H9 (cell line): ENCODE measurements at places on chromosomes 4 and X.

DNA sequence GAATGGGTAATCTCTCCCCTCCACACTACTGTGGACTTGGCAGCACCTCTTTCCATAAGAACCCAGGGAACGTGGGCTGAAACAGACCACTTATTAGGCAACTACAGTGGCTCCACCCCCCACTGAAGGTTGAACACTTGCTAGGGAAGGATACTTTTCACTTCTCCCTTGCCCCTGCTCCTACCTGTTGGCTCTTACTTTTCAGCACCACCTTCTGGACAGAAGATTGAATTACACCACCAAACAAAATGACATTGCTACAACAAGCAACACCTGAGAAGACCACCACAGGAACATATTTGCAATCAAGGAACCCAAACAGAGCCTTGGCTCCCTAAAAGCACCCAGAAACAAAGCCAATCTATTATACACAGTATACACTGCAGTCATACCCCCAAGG lies 132.1 kb upstream of the CXCL13 start:
- peak; percentile 47 for DNase-seq

DNA sequence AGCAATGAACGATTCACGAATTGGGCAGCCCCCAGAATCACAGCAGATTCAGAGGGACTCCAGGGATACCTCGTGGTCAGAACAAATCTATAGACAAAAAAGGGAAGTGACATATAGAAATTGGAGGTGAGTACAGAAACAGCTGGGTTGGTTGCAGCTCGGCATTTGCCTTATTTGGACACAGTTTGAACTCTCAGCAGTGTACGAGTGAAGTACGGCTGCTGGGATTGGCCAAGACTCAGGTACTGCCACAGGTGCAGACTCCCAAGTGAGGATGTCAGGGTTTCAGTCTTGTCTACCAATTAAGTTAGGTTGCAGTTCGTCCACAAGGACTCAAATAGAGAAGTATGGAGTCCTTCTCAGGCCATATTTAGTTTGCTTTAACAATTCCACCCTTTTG lies 28.2 kb downstream of the HTT-AS start:
- DNase-seq: no peak

DNA sequence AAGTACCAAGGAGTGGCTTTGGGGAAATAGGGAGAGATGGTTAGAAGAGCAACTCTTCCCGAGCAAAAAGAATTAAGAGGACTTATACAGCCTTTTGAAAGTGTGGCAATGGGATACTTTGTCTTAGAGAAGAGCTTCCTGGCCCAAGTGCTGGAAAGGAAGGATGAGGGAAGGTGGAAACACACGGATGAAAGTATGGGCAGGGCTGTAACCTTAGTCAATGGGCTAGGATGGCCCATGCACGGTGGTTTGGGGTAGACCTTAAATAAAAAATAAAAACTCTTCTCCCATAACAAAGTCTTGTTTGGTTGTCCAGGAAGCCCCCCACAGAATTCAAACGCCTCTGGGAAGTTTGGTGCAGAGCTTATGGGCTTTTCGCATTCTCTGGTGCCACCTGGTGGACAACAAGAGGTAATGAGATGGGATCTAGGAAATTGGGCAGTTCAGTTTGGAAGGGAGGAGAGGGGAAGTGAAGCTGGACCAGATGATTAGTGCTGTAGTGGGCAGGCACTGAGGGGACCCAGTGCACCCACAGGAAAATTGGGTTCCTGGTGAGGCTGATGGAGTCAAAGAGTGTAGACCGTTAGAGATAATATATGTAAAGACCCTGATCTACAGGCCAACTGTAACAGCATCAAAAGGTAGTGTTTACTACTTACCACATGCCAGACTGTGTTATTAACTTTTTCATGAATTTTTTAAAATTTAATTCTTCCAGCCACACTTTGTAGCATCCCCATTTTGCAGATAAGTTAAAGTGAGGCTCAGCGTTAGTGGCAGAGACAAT lies 13.8 kb upstream of the ENOX2 start:
- peak; percentile 45 for DNase-seq

DNA sequence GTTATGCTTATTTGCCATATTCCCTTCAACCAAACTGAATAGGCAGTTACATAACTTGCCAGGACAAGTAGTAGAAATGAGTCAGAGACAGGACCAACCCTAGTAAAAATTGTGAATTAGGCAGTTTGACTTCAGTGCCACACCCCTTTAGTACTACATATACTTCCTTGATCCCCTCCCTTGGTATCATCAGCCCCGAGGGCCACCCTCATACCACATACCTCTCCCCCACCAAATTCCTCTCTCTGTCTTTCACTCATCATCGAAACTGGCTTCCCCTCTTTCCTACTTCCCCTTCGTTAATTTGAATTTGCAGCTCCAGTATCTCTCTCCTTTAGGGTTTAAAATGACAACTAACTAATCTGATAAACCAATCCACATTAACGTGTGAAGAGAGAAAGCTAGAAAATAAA lies 7.9 kb upstream of the PTPN13 start:
- DNase-seq: no peak

- no peak for DNase-seq
Observed at GRCh38 chr4:113575401-113575800, 186.1 kb downstream of the CAMK2D start.

- no peak for DNase-seq
Observed at GRCh38 chr4:142222127-142222526, 585.7 kb downstream of the IL15 start.

GRCh38 chr4:140239311-140239710 lies 85.3 kb upstream of the MAML3 start:
- DNase-seq: no peak

- DNase-seq: no peak
Observed at GRCh38 chr4:1609901-1610790, 74.0 kb downstream of the FAM53A start.

- peak; percentile 67 for DNase-seq
Observed at GRCh38 chr4:103786014-103786413, 66.2 kb upstream of the TACR3 start.

DNA sequence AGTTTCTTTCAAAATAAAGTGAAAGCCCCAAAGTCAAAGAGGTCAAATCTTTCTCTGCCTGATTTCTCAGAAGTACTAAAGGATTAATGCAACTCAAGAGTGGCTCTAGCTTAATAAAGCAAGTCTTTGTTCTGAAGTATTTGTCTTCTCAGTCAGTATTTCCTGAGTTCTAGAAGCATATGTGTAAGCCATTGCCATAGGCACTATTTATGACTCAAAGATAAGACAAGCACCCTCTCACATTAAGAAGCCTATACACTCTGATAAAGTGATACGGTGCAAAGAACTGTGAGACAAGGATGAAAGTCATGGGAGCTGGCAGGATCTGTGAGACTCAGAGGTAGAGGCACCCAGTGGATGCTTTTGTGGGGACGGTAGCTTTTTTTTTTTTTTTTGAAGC lies 60.9 kb downstream of the AASDH start:
- DNase-seq: no peak

- no peak for DNase-seq
Observed at GRCh38 chr4:3040452-3041191, 33.7 kb downstream of the HTT-AS start.

DNA sequence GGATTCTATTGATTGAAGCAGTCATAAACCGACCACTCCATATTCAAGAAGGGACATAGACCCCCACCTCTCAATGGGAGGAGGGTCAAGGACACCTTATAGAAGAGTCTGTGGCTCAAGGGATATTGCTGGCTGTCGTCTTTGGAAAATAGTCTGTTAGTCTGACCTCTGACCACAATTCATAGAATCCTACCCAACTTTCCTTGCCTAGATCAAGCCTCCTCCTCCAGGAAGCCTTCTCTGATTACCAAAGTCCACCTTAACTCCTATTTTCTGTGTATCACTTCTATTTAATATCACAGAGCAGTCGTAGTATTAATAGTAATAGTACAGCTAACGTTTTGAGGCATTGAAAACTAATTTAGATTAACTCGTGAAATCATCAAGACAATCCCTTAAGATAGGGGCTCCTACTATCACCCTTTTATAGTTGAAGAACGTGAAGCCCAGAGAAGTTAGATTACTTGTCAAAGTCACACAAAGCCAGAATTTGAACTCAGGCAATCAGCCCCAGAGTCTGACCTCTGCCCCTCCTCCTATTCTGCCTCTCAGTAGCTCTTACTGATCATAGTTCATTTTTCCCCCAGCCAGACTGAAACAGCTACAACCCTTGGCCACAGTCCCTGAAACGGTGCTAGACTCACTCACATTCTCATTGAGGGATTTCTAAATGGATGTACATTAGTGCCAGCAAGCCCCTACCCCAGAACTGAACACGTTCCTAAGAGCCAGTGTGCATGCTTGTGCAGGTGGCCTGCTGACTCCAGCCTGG lies 636.6 kb downstream of the MID1IP1 start:
- DNase-seq: no peak

- no peak for DNase-seq
Observed at GRCh38 chr4:85210353-85210752, 243.9 kb upstream of the WDFY3 start.

GRCh38 chrX:129846716-129847115 lies 3.0 kb upstream of the ZDHHC9 start:
- DNase-seq: no peak

- no peak for DNase-seq
Observed at GRCh38 chr4:87118826-87119225, 101.6 kb downstream of the KLHL8 start.

GRCh38 chr4:27022963-27023362 lies 162.3 kb downstream of the STIM2 start:
- DNase-seq: no peak

GRCh38 chr4:123503698-123504363 lies 107.2 kb downstream of the SPRY1 start:
- DNase-seq: no peak

GRCh38 chr4:48370260-48371134 lies 29.2 kb downstream of the SLAIN2 start:
- DNase-seq: no peak

GRCh38 chrX:38341442-38341841 lies 11.0 kb upstream of the OTC start:
- no peak for DNase-seq

GRCh38 chrX:111402344-111402743 lies 9.6 kb downstream of the DCX start:
- DNase-seq: no peak

DNA sequence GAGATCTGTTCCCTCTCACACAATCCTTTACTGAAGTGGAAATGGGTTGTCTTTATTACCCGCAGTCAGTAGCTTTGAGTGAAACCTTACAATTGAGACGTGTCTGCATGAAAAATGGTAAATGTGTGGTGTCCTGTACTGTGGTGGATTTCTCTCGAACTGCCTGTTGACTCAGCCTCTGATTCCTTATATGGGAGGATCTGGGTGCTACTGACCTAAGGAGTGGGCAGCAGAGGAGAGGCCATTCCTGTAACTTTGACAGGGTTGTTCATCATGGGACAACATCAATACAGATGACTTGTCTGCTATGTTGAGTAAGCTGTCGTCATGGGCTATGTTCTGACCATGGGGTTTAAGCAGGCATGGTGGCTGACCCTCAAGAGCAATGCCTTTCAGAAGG lies 159.6 kb upstream of the WDR1 start:
- DNase-seq: no peak

- peak; percentile 77 for DNase-seq
Observed at GRCh38 chrX:43559644-43560043, 96.5 kb upstream of the MAOA start.

DNA sequence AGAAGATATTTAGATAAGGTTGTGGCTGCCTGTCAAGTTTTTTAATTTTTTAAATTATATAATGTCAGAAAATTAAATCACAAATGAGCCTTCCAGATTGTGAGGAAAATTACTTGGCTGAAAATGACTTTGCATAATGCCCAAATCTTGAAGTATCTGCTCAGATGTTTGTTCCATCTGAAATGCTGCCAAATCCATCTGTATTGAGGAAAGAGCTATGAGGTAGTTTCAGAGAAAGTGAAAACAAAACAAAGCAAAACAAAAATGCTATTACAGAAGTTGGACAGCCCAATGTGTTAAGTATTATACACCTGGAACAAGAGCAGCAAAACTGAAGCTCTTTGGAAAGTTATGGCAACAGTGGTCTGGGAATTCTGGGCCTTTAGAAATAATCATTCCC lies 23.3 kb upstream of the GUCY1B1 start:
- DNase-seq: no peak

DNA sequence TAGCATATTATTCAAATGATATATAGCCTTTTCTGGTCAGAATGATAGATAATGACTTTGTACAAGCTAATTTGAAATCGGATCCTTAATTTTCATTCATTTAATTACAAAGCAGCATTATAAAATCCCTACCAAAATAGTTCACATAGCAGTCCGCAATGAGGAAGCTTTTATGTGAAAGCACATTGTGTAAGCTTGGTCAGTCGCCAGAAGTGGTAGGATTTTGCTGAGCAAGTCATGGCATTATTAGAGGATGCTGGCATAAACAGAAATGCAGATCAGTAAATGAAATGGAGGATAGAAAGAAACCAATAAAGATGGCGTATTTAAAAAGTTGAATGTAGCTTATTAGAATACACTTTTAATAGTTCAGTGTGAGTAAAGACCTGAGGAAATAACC lies 93.2 kb upstream of the DIAPH2 start:
- DNase-seq: no peak

- DNase-seq: peak; percentile 38
Observed at GRCh38 chr4:159071178-159071968, 31.5 kb upstream of the RAPGEF2 start.

DNA sequence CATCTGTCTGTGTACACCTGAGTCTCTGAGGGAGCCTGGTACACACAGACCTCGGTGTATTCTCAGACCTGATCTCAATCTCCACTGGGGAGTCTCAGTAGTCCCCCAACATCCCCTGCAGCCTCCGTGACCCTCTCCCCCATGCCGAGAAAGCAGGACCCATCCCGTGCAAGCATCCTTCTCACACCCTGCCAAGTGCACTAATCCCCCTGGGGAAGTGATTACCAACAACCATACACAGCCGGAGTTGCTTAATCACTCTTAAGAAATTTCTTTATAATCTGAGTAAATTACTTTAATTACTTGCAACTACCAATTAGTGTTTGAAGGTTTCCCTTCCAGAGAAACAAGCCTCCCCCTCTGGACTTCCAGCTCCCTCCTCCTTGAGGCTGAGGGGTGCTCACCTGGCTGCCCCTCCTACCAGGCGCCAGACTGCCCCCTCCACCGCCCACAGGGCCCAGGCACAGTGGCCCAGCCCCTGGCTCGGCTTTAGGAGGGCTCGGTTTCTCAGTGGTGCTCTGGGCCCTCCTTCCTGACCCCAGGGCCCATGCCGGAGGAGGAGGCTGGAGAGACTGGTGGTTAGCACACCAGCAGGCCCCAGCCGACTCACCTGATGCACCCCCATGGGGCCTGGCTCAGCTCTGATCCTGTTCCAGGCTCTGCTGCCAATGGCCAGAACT lies 43.8 kb downstream of the PJA1 start:
- no peak for DNase-seq

DNA sequence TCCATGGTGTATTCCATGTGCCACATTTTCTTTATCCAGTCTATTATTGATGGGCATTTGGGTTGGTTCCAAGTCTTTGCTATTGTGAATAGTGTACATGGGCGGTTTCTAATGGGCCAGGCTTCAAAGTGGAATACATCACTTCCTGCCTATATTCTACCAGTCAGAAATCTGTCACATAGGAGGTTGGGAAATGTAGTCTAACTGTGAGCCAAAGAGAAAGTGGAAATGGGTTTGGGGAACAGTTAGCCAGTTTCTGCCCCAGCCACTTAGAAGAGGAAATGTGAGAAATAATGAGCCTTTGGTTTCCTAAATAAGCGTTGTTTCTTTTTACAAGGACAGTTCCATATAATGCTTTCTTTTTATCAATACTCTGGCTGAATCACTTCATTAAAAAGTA lies 85.1 kb upstream of the AP1S2 start:
- no peak for DNase-seq

- no peak for DNase-seq
Observed at GRCh38 chrX:129840344-129840743, 3.3 kb downstream of the ZDHHC9 start.

- DNase-seq: no peak
Observed at GRCh38 chr4:66885501-66886165, 659.7 kb downstream of the CENPC start.
